ENCODE measurements at places on chromosomes 1 and 21.
A peak's percentile ranks its signal among the peaks of the same experiment; 100 is the strongest.

DNA sequence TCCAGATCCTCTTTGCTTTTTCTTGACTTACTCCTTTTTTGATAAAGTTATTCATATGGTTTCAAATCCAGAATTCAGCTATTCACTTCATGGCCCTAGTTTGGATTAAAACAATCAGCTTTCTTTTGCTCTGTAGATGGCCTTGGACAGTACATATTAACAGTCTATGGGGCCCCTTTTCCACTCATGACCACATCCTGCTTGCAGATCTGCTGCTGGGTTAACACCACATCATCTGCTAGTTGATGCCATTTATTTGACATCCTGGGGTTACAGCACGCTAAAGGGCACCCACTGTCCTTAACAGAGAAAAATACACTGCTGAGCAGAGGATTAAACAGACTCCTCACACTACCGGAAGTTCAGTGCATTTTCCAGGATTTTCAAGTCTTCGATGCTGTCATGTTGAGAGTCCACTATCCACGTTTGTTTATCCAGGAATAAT, 941 bp upstream of the IFI16 start:
- DNase-seq, result peak; percentile 29

DNA sequence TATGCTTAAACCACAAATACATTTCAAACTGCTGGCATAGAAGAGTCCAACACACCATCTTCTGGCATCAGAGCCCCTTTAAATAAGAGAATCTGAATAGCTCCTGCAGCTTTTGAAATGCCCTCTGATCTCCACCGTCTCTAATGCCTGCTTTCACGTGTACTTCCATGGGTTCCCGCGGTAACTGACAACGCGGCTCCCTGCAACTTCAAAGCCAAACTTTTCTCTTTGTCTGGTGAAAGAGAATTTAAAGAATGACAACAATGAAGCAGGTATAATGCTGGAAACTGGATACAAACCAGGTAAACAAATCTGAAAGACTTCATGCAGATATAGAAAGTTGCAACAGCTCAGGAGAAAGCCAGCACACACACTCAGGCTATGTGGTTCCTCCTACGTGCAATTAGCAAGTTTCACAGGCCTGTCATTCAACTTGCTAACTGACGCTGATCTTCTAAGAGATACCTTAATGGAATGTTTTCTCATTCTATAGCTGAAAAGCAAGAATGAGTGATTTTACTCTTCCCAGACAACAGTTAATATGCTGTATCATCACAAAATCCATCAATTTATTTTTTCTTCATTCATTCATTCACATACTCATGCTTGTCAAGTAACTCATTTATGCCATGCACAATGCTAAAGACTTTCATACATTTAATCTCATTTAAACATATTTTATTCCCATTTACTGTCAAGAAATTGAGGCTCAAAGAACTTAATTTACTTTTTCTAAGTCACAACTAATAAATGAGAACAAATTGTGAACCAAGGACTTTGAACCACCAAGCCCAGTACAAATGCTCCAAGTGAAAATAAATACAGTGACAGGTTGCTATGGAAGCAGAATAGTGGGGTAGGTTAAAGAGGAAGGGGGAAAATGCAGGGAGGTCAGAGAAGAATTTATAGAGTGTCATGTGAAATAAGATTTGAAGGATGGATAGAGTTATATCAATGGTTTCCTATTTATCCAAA, 202.7 kb upstream of the SNX7 start:
- no peak for DNase-seq

DNA sequence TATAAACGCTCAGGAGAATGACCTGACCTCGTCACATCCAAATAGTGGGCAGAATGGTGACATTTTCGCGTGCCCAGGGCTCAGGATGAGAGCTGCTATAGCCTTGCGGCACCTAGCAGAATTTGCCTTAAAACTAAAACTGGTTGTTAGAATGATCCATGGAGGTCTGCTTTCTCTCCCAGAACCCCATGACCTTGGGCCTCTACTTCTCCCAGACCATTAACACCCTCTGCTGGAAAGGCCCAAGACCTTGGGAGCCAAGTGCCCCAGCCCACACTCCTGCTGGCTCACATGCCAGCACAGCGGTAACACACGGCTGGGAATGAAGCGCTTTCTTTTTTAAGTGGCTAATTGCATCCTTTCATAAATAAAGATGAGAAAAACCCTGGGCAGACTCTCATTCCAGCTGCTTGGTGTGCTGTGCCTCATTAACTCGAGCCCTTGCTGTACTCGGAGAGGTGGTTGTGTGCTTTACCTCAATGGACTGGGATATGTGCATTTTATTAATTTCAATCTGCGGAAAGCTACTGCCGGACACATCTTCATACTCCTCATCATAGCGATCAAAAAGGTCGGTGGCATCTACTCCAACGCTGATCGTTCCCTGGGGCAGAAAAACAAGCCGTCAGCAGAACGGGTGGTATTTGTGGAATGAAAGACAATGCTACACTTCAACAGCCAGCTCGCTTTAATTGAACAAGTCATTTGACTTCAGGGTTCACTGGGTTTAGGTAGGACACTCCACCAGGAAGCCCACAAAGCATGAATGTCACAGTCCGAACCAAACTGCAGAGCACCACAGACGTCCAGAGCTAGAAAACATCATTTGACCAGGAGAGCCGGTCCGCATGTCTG, 29.0 kb downstream of the THAP3 start:
- no peak for DNase-seq

GRCh38 chr1:9182784-9183257, 51.8 kb upstream of the H6PD start:
- DNase-seq, result peak; percentile 58

DNA sequence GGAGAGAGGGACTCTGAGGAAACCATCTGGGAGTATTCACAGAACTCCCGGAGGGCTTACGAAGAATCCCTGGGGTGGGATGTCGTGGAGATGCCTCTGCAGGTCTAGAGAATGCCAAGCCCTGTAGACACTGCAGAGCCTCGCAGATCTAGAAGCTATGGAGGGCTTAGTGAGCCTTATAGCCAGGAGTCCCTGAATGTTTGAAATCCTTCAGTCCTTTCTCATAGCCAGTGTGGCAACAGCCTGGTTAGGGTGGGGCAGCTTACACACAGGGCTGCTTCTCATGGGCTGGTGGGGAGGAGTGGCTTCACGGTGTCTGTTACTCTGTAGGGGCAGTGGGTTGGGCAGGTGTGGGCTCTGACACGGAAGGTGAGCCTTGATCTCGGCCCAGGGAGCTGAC, 44.2 kb upstream of the KDM4A start:
- DNase-seq, result no peak

GRCh38 chr1:65793359-65793732, 651 bp downstream of the PDE4B start:
- DNase-seq, result no peak

- no peak for DNase-seq
Observed at GRCh38 chr1:30366911-30367310, 356.5 kb downstream of the MATN1 start.

DNA sequence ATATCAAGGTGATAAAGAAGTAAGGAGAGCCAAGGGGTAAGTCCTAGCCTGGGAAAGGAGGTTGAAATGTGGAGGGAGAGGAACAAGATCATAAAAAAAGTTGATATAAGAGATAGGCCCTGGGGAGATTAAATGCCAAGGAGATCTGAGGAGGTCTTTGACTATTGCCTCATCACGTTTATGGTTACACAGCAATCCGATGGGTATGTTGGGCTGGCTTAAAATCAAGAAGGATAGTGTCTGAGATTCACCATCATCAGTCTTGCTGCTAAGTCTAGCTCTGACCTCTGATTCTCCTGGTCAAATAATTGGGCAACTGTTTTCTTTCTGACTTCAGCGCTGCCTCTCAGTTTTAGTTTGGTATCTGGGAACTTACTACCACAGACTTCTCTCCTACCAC, 416.3 kb downstream of the GPATCH2 start:
- no peak for DNase-seq

GRCh38 chr1:8765198-8765597, 52.2 kb downstream of the RERE start:
- DNase-seq, result no peak

DNA sequence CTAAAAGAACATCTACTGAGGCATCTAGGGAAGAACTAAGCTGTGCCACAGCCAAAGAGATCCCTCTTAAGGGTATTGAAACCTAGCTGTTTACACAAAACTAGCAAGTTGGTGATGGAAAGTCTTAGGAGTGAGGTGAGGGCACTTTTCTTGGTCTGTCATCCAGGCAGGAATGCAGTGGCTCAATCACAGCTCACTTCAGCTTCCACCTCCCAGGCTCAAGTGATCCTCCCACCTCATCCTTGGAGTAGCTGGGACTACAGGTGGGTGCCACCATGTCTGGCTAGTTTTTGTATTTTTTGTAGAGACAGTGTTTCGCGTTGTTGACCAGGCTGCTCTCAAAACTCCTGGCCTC, 2.4 kb downstream of the PLEKHO1 start:
- no peak for DNase-seq

DNA sequence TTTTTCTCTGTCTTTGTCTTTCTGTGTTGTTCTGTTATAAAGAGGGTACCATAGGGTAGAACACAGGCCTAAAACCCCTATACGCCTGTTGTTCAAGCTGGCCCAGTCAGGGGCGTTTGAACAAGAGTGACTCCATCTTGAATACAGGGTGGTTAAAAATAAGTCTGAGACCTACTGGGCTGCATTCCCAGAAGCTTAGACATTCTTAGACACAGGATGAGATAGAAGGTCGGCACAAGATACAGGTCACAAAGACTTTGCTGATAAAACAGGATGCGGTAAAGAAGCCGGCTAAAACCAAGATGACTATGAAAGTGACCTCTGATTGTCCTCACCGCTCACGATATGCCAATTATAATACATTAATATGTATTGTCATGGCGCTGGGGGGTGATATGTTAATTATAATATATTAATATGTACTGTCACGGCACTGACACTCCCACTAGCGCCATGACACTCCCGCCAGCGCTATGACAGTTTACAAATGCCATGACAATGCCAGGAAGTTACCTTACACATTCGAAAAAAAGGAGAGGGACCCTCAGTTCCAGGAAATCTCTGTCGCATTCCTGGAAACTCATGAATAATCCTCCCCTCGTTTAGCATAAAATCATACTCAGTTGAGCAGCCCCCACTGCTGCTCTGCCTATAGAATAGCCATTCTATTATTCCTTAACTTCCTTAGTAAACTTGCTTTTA, 58.5 kb upstream of the KLHDC7A start:
- DNase-seq, result no peak

DNA sequence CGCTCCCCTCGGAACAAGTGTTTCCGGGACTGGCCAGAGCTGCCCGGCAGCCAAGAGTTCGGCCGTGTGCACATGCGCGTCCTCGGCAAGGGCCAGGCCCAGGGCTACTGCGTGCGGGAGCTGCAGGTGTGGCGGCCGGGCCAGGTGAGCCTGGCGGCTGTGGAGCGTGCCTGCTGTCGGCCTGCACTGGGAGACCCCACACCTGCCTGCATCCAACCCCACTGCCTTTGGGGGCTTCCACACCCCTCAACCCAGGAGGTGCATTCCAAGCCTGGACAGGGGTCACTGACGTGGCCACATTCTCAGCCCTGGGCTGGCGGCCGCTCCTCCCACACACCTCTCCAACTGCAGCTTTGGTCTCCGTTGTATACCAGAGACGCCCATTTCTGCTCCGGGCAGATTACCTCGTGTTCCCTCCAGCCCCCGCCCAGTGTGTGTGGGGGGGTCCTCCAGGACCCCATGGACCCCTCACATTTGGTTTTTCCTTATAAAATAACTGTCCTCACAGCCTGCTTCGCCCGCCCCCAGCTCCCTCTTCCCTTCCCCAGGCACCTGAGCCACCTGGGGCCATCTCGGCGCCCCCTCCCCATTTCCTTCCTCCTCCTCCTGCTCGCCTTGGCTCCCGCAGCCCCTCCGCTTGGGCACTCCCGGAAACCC, 6.1 kb downstream of the RNF223 start:
- no peak for DNase-seq

DNA sequence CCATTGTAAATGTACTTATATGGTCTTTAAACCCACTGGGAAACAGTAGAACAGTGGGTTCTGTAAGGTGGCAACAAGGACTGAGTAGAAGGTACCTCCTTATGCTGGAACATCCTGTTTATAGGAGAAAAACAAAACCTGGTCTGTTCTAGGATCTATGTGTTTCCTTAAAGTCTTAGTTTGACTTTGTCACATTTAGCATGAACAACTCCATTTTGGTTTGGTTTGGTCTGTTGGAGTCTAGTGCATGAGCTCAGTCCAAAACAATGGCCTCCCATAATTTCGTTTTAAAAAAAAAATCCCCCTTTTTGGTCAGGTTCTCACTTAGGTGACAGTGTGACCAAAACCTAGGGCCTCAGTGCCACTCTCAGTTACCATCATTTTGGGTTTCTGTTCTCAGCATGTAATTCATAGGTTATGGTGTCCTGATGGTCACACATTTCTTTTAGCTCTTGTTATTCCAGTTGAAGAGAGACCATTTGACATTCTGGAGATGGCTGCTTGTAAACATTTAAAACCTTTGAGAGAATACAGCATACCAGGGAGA, 66.4 kb upstream of the IL12RB2 start:
- no peak for DNase-seq

DNA sequence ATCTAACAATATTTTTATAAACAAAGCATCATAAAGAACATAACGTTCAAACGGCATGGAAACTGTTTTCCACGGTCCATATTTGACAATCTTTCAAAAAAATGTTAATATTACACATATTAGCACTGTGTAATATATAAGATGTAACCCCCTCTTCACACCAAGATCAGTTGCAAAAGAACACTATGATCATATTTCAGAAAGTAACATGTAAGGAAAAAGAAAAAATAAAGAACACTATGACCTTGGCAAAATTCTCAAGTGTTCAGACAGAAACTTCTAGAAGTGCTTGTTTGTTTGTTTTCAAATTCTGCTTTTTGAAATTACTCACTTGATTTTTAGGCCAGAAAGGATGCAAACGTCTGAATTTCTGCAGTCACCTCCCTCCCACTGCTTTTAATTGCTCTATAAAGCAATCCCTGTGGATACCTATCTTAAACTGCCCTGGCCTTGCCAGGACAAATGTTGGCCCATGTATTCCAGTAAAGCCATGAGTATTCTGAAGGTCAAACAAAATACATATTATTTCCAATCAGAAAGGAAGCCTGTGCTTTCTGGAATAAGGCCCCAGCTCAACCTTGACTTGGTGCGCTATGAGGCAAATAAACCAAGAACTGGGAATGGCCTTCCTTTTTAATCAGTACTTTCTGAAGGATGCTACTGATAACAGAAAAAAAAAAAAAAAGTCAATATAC, 68.6 kb downstream of the TGFBR3 start:
- DNase-seq, result no peak

- no peak for DNase-seq
Observed at GRCh38 chr1:151145304-151146071, 943 bp downstream of the SEMA6C start.

GRCh38 chr1:16011936-16012589, 5.8 kb downstream of the HSPB7 start:
- no peak for DNase-seq
